ENCODE measurements at places on chromosomes 1 and 21.

DNA sequence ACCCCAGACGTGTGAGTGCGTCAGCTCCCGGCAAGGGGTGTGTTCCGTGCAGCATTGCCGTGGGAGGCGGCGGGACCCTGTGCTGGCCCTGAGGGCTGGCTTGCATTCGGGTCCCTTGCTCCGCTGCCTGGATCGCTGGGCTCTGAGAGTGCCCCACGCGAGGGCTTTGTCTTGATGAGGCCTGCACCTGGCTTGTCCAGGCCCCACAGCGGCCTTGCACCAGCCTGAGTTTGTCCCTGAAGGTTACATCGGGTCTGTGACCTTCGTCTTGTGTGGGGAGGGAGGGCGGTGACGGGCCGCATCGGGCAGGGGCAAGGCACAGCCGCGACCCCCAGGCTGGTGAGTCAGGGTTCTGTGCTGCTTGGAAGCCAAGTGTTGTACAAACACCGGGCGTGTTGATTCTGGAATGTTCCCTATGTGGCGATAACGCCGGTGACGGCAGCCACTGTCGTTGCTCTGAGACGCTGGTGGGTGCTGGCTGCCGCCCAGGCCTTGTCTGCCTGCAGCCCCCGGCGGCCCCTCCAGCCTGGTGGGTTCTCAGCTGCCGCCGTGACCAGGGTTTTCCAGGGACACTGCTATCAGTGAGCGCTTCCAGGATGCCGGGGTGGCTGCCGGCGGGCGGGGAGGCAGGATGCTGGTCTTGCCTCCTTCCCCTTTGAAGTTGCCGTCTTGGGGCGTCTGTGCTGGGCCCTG is 42.9 kb downstream of the SLX9 start:
- no peak for DNase-seq

- no peak for DNase-seq
Observed at GRCh38 chr1:200384818-200385390, 24.9 kb downstream of the ZNF281 start.

- DNase-seq: no peak
Observed at GRCh38 chr1:9784508-9785133, 39.1 kb downstream of the CLSTN1 start.

- DNase-seq: no peak
Observed at GRCh38 chr1:24605534-24606295, 37.4 kb upstream of the SRRM1 start.

- DNase-seq: peak; percentile 12
Observed at GRCh38 chr1:160219062-160219929, 14.1 kb downstream of the PEA15 start.

DNA sequence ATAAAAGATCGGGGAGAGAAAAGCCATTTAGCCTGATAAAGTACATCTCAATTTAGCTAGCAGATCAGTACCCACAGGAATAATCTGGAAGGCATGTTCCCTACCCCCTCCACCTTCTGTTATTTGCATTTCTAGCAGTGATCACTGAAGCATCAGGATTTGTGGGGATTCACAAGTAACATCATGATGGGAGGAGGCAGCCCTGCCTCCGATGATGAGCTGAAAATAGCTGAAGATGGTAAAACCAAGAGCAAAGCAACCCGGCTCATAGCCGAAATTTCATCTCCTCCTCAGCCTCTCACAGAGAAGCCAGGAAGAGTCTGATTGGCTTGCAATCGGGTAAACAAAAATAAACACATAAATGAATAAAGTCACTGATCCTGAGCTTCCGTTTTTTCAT is 2.4 kb downstream of the CCSAP start:
- DNase-seq: peak; percentile 16

- DNase-seq: no peak
Observed at GRCh38 chr1:203692565-203693470, 66.2 kb downstream of the ATP2B4 start.

DNA sequence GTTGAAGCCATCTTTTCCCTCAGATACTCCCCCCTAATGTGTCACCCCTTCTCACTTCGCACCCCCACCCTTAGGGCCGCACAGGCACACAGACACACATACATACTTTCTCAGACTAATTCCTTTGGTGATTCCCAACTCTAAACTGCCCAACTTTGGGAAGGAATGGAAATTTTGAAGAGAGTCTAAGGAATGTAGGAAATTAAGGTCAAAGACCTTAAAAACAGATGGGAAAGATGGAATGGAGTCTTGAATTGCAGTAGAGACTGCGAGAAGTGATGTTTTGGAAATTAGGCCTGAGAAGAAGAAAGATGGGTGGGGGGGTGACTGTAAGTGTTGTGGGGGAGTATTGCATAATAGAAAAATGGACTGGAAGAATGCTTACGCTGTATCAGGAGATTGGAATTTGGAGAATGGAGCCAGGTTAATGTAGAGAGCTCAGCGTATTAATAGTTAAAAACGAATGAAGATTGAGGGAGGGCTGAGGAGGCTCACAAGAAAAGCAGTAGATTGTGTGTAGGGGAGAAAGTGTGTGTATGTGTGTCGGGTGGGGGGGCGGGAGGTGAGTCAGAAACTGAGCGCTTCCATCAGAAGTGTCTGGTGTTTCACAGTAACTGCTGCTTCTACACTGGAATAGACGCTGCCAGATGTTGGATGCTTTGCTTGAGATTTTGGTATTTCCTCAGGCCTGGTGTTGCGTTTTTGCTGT is 1.7 kb downstream of the PIP5K1A start:
- DNase-seq: no peak

GRCh38 chr1:200880212-200880611 is 7.4 kb downstream of the GPR25 start:
- DNase-seq: no peak

DNA sequence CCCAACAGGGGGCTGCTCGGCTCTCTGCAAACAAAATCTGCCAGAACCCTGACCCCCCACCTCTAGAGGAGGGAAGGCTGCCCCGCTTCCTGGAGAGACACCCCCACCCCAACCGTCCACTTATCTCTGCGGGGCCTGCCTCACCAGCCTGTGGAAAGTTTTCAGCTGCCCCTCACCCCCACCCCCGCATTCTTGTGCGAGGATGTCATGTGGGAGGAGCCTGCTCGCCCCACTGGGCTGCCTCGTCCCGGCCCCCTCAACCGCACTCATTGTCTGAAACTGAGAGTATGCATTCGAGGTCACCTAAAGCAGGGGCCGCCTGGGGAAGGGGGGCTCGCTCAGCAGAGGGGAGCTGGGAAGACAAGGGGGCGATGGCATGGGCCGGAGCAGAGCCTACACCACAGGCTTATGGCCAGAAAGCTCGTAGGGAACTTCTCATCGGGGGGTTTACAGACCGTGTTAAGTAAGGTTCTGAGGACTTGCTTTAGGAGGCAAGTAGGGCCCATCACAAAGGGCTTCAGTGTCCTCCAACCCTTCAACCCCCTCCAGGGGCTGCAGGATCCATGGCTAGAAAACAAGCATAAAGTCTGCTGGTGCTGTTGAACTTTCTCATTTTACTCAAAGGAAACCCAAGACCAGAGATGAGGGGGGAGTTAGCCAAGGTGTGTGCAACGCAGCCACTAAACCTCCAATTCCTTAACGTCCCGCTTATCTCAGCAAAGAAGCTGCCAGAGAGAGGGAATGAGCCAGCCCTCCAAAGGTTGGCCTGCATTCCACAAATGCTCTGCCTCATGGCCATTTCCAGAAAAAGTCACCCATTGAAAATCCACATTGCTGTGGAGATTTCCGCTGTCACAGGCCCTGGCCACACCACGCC is 9.4 kb downstream of the EPHA2 start:
- DNase-seq: no peak

DNA sequence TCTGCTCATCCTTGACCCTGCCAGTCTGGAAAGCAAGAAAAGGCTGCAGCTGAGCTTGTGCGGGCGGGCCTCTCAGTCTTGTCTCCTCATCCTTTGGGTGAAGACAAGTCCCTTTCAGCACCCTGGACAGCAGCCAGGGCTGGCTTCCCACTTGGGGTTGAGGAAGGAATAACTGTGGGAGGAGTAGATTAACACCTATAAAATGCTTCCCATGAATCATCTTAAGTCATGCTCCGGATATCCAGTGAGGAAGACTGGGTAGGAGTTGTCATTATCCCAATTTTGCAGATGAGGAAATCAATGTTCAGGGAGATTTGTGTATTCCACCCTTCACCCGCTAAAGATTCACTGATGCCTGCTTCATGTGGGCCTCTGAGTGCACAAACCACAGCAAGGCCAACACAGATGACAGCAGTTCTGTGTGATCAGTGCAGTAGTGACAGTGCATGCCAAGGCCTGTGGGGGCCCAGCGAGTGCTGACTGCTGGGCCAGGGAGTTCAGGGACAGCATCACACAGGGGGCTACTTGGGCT is 20.1 kb upstream of the COL16A1 start:
- no peak for DNase-seq

GRCh38 chr1:214637125-214637524 is 34.1 kb downstream of the CENPF start:
- no peak for DNase-seq

- no peak for DNase-seq
Observed at GRCh38 chr1:231631717-231632116, 5.1 kb downstream of the DISC1 start.

GRCh38 chr1:61160526-61160925 is 78.2 kb downstream of the NFIA start:
- no peak for DNase-seq

GRCh38 chr1:1272341-1273208 is 1.1 kb downstream of the UBE2J2 start:
- no peak for DNase-seq

- DNase-seq: no peak
Observed at GRCh38 chr1:223425550-223425949, 32.3 kb downstream of the CCDC185 start.

GRCh38 chr1:40899230-40899870 is 37.2 kb upstream of the CITED4 start:
- no peak for DNase-seq

DNA sequence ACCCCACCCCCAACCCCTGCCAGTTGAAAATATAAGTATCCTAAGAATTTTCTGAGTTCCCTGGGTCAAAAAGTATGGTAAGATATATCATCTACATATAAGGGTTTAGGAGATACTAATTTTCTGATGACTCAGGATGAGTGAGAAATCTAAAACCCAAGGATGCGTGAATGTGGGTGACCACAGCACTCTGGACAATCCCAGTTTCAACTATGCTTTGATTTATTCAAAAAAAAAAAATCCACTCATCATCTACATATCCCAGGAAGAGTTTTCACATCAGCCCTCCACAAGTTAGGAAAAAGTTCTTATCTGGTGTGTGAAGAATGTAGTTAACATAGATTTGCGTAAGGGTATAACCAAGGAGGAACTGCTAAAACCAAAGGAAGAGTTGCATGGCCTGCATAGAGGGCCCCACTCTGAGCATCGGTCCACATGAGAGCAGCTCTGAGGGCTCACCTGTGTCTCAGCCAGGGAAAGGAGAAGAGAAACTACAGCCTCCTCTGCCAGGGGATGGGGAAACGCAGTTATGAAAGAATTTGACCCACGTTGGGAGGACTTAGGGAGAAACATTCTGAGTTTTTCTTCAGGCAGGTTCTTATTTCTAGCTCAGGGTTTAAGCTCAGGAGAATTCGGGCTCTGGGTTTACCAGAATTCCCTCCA is 18.8 kb downstream of the LAMB3 start:
- DNase-seq: no peak

- DNase-seq: no peak
Observed at GRCh38 chr1:39406533-39407450, 84.6 kb upstream of the BMP8A start.

GRCh38 chr1:224696891-224697765 is 81.0 kb downstream of the CNIH3 start:
- no peak for DNase-seq

DNA sequence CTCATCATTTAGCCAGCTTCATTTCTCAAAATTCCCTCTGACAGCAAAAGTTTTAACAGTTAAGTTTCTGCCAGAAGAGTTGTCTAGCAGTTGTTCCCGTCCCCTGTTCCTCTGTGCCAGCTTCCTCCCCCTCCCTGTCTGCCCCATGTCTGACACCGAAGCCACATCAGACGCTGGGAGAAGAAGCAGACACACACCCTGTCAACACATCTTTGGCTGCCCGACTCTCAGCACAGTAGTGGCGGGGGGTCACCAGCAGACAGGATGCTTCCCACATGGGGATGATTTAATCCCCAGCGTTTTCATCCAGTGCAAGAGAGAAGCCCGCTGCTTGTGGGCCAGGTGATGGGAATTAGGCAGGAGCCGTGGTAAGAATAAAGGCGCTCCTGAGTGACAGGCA is 379.4 kb upstream of the RUNX1 start:
- no peak for DNase-seq

DNA sequence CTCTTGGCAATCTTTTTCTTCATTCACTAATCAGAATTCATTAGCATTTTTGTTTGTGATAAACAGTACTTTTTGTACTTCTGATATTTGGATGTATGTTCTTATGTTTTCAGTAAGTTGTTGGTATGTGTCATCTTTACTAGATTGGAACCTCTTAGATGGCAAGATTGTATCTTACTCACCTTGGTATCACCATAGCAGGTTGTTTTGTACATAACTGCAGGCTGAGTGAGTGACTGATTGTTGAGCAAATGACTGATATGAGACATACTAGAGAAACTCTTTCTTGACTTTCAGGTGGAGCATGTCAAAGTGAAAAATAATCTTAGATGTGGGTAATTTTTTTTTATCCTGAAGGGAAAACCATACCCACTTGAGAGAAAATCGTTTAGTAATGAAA is 173.7 kb downstream of the CLEC20A start:
- DNase-seq: no peak

DNA sequence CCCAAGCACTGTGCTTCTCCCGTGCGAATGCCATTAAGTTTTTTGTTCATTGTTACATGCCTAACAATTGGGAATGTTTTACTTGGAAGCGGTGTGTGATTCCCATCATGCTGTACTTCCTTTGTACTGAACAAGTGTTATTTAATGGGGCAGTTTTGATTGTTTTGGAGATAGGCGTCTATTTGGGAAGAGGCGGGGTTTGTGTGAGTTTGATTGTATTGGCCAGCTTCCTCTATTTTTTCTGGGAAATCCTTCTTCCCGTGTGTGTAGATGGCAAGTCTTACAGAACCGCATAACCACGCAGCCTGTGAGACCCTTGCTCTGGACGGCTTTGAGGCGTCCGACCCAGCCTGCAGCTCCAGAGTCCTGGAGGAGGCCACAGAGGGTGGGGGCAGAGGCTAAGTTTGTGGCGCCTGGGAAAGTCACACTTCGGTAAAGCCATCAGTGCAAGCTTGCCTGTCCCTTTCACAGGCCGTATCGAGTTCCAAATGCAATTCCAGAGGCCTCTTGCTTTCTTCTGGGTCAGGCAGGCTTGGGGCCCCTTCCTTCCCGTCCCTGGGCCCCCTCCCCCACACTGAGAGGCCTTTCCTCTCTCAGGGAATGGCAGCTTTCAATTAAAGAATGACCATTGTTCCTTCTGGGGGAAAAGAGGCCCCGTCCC is 210.3 kb downstream of the TOMM20 start:
- no peak for DNase-seq

- no peak for DNase-seq
Observed at GRCh38 chr1:1356166-1356795, 2.1 kb downstream of the MXRA8 start.

All from NCI-H2171 (cell line).